T1000 (cell line): ENCODE measurements at places on chromosomes 7 and 10.

DNA sequence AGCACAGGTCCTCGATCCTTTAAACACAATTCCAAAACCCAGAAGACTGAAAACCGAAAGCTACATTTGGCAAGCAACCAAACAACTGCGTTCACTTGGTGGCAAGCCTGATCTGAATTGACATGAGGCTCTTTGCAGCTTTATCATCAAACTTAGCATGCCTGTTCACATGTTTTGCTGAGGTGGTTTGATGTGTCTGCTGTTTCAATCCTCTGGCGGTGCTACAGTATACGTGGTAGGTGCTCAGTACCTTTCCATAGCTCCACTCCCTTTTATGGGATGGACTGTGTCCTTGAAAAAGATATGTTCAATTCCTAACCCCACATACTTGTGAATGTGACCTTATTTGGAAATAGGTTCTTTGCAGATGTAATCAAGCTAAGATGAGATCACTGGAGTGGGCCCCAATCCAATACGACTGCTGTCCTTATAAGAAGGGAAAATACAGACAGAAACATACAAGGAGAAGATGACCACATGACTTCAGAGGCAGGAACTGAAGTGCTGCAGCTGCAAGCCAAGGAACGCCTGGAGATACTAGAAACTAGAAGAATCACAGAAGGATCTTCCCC is 33.4 kb downstream of the CCDC6 start:
- no peak for DNase-seq

DNA sequence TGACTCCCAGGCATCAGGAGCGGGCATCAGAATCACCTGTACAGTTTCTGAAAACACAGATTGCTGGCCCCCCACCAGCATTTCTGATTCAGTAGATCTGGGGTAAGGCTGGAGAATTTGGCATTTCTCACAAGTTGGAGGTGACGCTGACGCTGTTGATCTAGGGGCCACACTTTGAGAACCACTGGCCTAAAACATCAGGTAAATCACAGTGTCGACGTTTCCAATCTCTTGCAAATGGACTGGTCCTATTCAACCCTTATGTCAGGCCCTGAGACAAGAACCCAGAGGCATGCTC is 564.0 kb downstream of the KCNMA1 start:
- no peak for DNase-seq

GRCh38 chr10:52484206-52485065 is 170.4 kb downstream of the DKK1 start:
- DNase-seq = no peak

GRCh38 chr10:116477986-116478664 is 50.5 kb downstream of the PNLIPRP3 start:
- DNase-seq = no peak
